ENCODE measurements at places on chromosomes 13 and 19. TPM values are rescaled to one million over a fixed set of nuclear protein-coding genes. Genes with fewer than 3 reads are reported as not detected.

The ZNF296 gene
- 4.7 TPM for total RNA-seq

The PLA2G4C gene
- 9.2 TPM for total RNA-seq

The UBE2L5 gene
- total RNA-seq, result not detected

The ZNF699 gene
- 4.4 TPM for total RNA-seq

The GFY gene
- not detected for total RNA-seq

The TMEM205 gene
- 34.2 TPM for total RNA-seq

The TRPC4 gene
- not detected for total RNA-seq

The ZNF486 gene
- 3.4 TPM for total RNA-seq

The FKBP8 gene
- 170 TPM for total RNA-seq

The SLC27A1 gene
- total RNA-seq, result 1.8 TPM

The AMER2 gene
- total RNA-seq, result not detected

The NLRP4 gene
- not detected for total RNA-seq

The TEX29 gene
- 0.51 TPM for total RNA-seq

The SCN1B gene
- 0.96 TPM for total RNA-seq

The ZNF723 gene
- not detected for total RNA-seq

The ZGLP1 gene
- 2.0 TPM for total RNA-seq

The ZNF667 gene
- total RNA-seq, result not detected

The SLC25A41 gene
- 0.24 TPM for total RNA-seq

The SYT3 gene
- total RNA-seq, result not detected

The CNN1 gene
- not detected for total RNA-seq

The ZNF442 gene
- 1.2 TPM for total RNA-seq

The TGFBR3L gene
- total RNA-seq, result 5.3 TPM

The DPF1 gene
- 2.0 TPM for total RNA-seq

The C1QTNF9B gene
- total RNA-seq, result not detected

The SIAH3 gene
- not detected for total RNA-seq

The LENG9 gene
- 8.3 TPM for total RNA-seq

Data from activated CD4-positive, alpha-beta T cell treated with anti-CD3 and anti-CD28 coated beads, Interleukin-2, amount 10 ng/mL, durations not matched to agents 24 days and 14 days (primary cell).